ENCODE measurements at places on chromosomes 5 and 9.

GRCh38 chr5:158648631-158649030 lies 451.1 kb downstream of the EBF1 start:
- no peak for DNase-seq

- no peak for DNase-seq
Measured at GRCh38 chr5:171363846-171364245, 23.8 kb upstream of the NPM1 start.

- no peak for DNase-seq
Measured at GRCh38 chr5:79171635-79172245, 60.1 kb downstream of the BHMT start.

GRCh38 chr9:84990416-84990815 lies 320.9 kb downstream of the NTRK2 start:
- DNase-seq, result peak; percentile 79

- no peak for DNase-seq
Measured at GRCh38 chr9:117916291-117916690, 212.1 kb downstream of the TLR4 start.

DNA sequence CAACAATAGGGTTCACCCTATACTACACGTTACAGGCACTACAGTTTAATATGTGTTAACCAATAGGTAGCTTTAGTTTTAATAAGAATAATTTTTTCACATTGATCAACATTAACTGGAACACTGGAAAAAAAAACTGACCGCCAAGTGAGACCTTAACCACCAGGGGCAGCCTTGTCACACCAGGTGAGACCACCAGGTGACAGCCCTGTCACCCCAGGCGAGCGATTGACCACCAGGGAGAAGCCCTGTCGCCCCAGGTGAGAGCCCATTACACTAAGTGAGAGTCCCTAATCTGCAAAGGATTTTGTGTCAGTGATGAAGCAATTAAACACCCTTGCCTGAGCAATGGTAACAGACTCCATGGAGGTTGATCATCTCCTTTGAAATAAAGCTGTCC lies 75.4 kb upstream of the SYK start:
- no peak for DNase-seq

- DNase-seq, result no peak
Measured at GRCh38 chr5:109921735-109922380, 232.1 kb downstream of the MAN2A1 start.

- DNase-seq, result no peak
Measured at GRCh38 chr5:160692271-160692670, 159.7 kb downstream of the ATP10B start.

- DNase-seq, result no peak
Measured at GRCh38 chr9:126650404-126651341, 36.9 kb downstream of the LMX1B start.

- DNase-seq, result no peak
Measured at GRCh38 chr5:151751091-151751490, 7.3 kb downstream of the ATOX1 start.

- no peak for DNase-seq
Measured at GRCh38 chr9:83651558-83651957, 28.6 kb downstream of the IDNK start.

DNA sequence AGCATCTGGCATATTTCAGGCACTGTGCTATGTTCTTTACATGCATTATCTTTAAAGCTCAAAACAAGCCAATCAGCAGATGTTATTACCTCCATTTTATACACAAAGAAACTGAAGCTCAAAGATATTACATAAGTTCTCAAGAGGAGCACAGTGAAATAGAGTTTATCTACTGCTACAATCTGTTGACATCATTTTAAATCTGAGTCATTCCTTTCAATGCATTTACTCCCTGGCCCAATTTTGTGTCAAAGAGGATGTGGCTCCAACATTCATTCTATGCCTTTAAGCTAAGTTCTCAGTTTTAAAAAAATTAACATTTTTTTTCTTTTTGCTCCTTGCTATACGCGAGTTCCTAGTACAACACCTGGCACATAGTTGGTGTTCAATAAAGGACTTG lies 486.3 kb upstream of the ZNF462 start:
- DNase-seq, result no peak

- no peak for DNase-seq
Measured at GRCh38 chr9:134623258-134624066, 18.1 kb upstream of the COL5A1 start.

GRCh38 chr5:66675406-66675805 lies 79.2 kb downstream of the MAST4 start:
- no peak for DNase-seq

- no peak for DNase-seq
Measured at GRCh38 chr5:150836703-150837102, 9.6 kb upstream of the IRGM start.

DNA sequence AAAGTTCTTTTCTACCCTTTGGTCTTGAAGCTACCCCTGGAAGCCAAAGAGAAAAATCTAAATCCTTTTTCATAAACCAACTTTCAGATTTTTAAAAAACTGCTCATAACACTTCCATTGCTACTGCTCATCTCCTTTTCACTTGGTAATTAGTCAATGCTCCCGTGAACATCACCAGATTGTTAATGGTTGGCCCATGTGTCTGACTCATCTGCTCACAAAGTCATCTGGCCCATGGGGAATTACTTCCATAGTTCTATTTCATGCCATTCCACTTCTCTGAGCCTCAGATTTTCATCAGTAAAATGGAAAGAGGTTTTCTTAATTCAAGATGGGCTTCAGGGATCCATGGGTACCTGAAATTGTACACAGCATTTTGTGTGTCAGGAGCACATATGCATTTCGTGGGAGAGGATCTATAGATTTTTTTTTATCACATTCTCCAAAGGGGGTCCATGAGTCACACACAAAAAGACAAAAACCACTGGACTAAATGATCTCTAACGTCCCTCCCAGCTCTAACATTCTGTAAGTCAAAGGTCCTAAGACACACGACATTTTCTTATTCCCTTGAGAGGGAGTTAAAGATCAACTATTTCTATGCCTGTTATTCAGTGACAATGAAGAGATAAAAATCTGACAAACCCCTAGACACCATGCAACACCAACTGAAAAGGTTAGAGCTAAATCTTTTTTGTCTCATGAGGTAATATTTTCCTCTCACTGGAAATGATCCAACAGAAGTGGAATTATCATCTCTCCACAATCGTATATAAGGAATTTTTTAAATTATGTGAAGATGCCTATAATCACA lies 75.4 kb downstream of the TEX10 start:
- DNase-seq, result no peak

DNA sequence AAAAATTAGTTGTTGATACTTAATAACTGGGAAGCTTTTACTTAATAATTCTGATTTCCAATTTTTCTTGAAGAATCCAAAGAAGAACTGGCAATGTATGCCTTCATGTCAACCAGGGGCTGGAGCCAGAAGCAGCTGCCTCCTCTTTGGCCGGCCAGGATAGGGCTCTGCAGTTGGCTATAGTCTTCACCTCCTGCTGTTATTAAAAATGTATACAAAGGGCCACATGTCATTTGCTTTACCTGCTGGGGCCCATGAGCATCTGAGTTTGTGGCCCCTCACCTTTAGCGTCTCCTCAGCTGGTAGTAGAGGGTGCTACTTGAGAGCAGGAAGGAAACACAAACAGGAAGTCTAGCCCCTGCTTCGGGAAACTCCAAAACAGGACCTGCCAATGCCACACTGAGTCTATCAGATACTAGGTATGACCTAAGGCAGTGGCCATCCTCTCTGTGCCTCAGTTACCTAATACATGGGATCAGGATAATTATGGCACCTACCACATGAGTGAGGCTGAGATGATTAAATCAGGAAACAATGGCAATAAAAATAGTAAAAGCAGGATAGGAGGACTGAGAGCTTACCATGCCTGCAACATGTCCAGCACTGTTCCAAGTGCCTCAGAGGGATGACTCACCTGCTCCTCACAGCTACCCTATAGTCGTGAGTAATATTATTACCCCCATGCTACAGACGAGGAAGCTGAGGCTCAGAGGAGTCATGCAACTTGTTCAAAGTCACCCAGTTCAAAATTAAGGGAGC lies 21.3 kb downstream of the CCDC69 start:
- DNase-seq, result no peak

DNA sequence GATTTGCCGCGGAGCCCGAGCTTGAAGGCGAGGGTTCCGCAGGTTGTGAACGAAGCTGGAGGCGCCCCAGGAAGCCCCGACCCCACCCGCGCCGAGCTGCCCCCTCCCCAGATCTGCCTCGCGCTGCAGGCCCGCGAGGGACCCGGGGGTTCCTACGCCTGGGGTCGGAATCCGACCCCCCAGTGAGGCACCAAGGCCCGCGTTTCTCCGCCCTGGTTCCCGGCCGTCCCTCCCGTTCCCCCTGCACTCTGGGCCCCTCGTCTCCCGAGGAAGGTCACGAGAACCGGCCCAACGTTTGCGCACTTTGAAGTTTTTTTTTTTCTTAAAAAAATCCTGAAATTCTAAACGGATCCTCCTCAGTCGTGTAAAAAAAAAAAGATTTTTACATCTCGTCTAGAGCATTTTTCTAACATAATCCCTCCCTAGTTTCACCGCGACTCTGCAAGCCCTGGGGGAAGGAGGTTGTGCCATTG lies 880 bp upstream of the GFPT2 start:
- DNase-seq, result no peak

DNA sequence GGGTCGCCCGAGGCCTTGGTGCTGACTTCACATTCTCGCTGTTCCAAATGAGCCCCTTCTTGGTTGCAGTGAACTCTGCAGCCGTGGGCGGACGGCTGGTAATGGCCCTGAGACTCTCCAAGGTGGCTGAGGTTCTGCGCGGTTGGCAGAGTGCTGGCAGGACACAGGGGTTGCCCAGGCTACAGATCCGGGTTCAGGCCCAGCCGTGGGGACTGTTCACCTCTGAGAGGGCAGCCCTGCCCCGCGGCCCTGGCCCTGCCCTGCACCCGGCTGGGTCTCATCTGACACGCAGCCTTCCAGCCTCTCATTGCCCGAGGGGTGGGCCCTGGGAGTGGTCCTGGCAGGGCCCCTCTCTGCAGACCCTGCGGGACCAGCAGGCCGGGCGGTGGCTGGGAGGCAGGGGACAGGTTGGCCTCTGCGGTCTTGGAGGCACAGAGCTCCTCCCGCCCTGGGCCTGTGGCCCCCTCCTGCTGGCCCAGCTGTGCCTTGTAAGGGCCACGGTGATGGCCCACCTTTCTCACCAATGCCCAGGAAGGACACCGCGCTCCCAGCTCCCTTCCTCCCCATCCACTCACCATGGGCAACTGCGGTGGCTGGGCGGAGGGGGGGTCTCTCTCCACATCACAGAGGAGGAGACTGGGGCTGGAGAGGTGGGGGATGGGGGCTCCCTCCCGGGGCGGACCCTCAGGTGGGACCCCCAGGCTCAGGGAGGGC lies 51.6 kb downstream of the AHRR start:
- DNase-seq, result no peak

- no peak for DNase-seq
Measured at GRCh38 chr5:92695123-92696003, 885.7 kb downstream of the NR2F1-AS1 start.

DNA sequence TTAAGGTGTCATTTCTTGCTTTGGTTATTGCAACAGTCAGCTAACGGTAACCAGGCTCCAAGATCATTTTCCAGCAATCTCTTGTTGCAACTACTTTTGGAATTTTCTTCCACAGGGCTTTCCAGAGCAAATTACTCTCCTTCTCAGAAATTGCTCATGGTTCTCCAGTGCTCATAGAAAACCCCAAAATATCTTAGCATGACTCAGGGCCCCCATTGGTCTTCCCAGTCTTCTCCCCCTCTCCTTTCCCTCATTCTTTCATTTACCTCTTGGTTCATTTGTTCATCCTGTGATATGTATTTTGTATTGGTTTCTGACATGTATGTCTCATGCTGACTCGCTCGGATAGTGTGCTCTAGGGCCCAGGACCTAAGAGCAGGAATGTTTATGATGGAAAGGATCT lies 35.6 kb downstream of the WWC1 start:
- no peak for DNase-seq

GRCh38 chr5:59725392-59725767 lies 168.1 kb downstream of the PDE4D start:
- DNase-seq, result no peak

- peak; percentile 78 for DNase-seq
Measured at GRCh38 chr9:96453625-96454024, 3.7 kb downstream of the HABP4 start.

DNA sequence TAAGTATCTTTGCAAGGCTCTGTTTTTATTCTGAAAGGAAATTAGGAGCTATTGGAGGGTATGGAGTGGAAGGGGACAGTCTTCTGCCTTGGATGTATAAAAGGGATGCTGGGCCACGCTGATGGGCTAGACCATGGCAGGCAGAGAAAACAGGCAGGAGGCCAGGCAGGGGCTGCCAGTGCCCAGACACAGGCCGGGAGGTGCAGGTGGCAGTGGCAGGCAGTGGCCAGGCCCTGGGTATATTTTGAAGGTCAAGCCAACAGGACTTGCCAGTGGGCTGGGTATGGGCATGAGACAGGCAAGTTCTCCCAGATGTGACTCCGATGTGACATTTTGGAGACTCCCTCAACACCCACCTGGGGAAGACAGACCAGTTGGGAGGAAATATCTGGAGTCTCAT lies 131.9 kb downstream of the KCNIP1 start:
- DNase-seq, result no peak

DNA sequence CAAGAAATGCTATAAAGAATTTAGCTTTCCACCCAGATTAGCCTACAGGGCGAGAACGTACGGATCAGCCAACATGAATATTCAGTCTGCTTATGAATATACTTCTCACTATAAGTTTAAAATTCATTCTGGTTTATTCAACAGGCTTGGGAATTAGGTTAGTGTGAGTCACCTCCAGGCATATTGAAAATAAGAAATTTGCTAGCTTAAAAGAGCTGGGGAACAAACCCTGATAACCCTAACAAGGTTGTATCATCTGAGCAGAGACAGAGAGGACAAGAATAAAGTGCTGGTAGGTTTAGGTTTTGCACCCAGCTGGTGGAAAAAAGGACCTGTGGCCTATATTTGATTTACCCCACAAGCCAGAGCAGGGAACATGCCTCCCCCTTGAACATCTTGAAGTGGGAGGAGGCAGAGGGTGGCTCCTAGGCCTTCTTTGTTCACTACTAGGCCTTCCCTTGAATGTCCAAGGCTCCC lies 12.3 kb downstream of the FNBP1 start:
- DNase-seq, result no peak

DNA sequence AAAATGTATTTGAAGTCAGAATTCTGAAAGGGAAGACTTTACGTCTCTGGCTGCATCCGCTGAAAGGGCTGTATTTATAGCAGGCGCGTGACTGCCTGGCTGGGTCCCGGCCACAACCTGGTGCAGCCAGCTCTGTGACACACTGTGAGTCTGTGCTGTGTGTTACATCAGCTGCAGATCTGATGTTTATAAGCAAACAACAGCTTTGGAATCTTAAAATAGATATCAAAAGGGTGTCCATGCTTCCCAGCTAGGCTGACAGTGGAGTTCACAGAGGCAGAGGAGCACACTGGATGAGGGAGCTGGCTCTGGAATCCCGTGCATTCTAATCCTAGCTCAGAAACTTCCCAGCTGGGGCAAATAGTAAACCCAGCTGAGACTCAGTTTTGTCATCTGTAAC lies 433.4 kb upstream of the BRINP1 start:
- DNase-seq, result peak; percentile 68

GRCh38 chr5:168076561-168076991 lies 214.9 kb upstream of the WWC1 start:
- DNase-seq, result no peak

DNA sequence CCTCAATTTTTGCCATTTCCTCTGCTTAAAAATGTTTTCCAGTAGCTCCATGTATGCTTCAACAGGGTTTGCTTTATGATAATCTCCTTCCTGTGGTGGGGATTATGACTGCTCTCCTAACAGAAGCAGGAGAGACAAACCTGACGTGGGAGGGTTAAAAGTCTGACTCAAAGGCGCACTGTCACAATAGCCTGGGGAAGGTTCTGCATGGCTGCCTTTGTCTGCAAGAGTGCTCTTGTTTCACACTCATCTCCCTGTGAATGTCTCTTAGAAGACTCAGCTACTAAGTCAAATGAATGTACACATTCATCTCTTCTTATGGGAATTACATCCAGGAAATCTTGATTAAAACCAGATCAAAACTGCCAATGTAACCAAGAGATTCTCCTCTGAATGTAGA lies 90.9 kb upstream of the MTAP start:
- DNase-seq, result no peak
